Activated CD8-positive, alpha-beta T cell treated with anti-CD3 and anti-CD28 coated beads, Interleukin-2, amount 10 ng/mL, durations not matched to agents 7 days and 5 days (primary cell): ENCODE measurements at places on chromosomes 7 and 10.

- DNase-seq = no peak
These were observed 1355.5 kb upstream of the LRRTM3 start for GRCh38 chr10:65570143-65571010.

DNA sequence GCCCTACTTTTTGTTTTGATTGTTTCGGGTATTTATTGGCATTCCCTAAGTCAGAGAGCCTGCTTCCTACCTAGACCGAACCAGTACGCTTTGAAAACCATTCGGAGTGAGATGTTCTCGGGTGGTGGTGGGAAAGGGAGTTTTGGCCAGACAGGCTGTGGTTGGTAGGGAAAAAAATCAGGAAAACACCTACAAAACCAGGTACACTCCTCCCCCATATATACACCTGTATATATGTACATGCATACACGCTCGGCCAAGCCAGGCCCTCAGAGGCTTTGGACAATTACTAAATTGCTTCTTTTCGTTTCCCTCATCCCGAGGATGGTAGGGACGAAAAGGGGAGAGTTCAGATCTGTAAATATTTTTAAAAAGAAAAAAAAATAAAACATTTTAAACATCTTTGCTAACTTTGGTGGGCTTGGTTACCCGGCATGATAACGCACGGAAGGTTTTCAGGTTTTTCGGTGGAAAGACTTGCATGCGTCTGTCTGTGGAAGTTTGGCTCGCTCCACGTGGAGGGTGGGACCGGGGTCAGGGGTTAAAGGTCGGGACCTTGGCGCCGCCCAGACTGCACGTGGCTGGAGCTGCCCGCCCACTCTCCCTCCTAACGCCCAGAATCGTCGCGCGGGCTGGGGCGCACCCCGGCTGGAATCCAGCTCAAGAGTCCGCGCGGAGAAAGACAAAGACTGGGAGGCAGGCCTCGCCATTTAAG, 2.5 kb downstream of the HMX2 start:
- DNase-seq = no peak

GRCh38 chr10:90857635-90858460, at the start of gene HTR7:
HTR7 (minus strand) TSS chr10:90858039; CDS start chr10:90857671, 368 bp downstream.
- DNase-seq = peak; percentile 55

DNA sequence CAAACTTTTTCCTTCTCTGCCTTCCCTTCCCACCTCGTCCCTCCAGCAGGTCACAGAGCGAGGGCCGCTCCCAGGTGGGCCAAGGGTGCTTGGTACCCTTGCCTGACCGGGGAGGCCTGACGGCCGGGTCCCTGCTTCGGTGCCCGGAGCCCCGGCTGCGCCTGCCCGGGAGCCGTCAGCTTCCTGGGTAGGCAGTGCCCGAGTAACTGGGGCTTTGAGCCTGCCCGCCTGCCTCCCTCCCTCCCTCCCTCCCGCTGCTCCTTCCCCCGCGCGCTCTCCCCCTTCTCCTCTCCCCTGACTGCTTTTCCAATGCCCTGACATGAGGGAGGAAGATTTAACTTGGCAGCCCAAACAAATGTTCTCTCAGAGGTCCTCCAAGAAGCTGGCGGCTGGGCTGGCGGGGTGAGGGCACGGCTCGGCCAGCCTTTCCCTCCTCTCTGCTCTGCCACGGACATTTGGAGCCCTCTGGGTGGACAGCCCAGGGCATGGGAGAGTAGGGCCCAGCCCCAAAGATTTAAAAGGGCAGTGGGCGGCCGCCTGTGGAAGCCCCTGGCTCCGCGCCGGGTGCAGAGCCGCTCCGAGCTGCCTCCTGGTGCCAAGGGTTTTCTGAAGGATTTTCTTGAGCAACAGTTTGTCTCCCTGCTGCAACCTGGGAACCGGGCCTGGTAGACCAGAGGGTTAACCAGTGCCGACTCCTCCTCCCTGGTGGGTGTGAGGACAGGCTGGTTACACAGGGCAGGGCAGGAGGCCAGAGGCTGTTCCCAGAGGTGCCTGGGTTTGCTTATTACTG, 2.0 kb downstream of the ZMIZ1 start:
- DNase-seq = no peak

DNA sequence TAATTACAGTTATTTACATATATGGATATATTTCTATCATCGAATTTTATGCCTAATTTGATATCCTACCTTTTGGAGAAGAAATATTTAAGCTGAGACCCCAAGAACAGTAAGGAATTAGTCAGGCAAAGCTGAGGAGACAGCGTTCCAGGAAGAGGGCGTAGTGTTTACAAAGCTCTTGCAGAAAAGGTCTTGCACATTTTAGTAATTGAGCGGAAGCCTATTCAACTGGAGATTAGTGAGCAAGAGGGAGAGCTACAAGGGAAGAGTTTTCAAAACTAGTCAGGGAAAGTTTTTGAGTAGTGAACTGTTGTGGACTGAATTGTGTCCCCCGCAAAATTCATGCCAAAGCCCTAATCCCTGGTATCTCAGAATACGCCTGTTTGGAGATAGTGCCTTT, 26.5 kb upstream of the POU6F2 start:
- no peak for DNase-seq

DNA sequence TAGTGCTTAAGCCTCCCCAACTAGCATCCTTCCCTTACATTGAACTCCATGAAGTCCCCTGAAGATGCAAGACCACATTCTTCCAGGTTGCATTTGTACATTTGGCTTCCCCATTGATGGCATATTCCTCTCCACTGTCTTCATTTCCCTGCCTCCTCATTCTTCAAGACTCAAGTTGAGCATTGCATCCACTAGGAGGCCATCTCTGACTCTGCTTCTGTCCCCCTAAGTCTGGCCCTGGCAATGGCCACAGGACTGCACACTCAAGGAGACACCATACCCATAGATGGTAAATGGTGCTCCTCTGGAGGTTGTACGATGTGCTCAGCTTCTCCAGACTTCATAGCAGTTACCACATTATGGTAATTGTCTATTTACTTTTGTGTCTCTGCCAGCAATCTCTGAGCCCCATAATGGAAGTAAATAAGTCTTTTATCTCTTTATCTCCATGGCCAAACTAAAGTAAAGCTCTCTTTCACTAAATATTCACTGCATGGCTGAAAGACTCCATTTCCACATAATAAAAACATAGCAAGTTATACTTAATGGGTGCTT, 112.6 kb downstream of the PTPRZ1 start:
- no peak for DNase-seq

GRCh38 chr7:133704453-133704852, 422.7 kb upstream of the LRGUK start:
- DNase-seq = no peak

DNA sequence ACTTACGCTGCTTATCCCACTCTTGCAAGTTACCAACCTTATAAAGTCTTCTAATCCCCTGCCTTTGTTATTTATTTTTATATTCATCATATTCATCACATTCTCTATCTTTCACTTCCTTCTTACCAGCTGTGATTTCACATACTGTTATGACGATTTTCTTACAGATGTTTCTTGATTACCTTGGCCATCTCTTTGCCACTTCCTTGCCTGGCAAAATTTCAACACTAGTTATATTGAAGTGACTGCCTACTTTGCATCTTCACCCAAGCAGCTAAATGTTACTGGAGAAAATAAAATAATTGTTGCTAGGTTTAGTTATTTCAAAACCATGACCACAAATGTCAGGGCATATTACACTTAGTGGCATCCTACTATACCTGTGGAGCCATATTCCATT, 8.8 kb upstream of the STEAP4 start:
- no peak for DNase-seq

DNA sequence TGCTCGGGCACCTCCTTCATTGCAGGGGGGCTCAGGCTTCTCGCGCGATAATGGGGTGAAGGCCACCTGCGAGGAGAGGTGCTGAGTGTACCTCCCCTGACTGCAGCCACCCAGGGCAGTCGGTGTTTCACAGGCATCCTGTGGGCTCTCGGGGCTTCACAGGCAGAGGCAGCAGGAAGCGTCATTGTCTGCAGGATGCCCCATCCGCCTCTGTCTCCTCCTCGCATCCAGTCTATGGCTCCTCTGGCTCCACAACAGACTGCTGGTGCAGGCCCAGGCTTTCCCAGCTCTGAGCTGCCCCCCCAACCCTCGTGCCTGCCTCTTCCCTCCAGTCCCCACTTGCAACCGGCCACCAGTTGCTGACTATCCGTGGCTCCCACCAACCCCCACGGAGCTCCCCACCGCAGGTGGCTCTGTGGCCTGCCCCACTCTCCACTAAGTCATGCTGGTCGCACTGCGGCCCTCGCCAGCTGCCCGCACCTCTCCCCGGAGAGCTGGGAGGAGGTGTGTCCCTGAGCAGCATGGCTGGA, 36.5 kb downstream of the CAMK2B start:
- no peak for DNase-seq

GRCh38 chr7:24403557-24403956, 119.6 kb downstream of the NPY start:
- DNase-seq = no peak

DNA sequence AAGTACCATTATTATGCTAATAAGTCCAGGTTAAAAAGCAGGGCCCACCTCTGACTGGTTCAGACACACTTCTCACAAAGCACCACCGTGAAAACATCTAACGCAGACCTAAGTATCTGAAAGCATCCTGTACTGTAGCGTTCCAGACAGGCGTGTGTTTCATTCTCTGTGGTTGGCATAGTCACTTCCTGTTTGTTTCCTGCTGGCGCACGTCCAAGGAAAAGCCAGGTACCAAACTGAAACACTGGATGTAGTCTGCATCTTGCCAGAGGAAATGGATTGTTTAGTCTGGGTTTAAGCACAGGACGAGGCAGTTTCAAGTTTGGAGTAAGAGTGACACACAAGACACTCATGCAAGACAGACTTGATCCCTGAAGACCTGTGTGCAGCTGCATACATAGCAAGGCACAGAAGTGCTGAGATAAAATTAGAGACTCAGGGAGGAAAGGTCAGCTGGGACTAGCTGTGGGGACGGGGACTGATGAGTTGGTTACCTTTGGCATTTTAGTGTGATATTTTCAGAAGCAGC, 23.3 kb downstream of the BPGM start:
- peak; percentile 58 for DNase-seq

GRCh38 chr7:29894256-29894655, 87.9 kb downstream of the WIPF3 start:
- no peak for DNase-seq

DNA sequence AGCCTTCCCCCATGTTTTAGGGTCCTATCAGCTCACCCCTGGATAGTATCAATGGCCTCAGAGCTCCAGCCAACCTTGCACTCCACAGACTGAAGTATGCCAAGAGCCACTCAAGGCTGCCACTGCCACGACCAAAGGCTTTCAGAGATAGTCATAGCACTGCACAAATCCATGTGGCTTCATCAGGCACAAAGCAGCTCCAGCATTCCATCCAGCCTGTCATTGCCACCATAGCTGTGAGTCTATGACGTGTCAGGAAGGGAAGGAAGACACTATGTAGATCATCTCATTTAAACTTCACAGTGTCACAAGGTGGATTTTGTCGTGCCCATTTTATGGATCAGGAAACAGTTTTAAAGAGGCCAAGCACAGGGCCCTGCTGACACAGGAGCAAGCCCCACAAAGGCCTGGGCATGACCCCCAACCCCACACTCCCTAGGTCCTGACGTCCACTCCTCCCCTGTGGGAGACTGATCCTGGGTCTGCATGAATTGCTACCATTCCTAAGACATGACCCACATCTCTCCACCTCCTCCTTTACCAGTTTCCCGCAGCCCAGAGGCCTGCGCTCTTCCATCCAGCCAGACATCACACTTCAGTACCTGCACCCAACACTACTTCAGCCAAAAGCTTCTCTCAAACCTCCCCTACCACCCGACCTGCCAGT, 119.4 kb downstream of the DIP2C start:
- no peak for DNase-seq

DNA sequence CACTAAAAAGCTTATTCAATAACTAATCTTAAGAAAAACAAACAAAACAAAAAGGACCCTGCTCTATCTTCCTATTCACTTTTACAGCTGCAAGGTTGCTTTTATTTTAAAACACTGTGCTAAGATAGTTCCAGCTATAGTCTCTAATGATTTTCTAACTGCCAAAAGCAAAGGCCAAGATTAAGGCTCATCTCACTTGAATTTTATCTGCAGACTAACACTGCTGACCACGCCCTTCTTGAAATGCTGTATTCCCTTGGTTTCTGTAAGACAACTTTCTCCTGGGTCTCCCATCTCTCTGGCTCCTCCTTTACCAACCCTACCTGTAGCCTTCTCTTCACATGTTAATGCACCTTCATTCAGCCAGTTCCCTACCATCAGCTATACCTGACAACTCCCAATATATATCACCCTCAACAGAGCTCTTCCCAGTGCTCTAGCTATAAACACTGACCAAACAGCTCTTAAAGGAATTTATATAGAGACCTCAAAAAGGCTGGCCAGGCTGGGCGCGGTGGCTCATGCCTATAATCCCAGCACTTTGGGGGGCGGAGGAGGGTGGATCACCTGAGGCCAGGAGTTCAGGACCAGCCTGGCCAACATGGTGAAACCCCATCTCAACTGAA, 11.7 kb downstream of the SRPK2 start:
- no peak for DNase-seq

- DNase-seq = no peak
These were observed 87.2 kb downstream of the NRF1 start for GRCh38 chr7:129698516-129699418.

DNA sequence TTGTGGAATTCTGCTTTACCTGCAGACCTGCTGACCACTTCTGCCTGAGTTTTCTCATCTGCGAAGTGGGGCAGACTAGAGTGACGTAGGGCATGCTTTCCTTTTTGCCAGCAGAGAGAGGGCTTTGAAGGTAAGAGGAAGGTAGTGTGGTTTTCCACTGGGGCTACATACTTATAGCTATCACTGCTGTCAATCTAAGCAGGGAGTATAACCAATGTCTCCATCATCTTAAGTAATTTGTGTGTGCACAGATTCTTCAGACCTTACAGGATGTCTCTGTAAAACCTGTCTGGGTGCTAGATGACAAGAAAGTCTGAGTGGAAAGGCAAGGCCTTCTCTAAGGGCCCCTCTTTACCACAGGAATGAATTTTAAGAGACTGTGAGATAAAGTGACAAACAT, 106.8 kb downstream of the RBM20 start:
- no peak for DNase-seq

DNA sequence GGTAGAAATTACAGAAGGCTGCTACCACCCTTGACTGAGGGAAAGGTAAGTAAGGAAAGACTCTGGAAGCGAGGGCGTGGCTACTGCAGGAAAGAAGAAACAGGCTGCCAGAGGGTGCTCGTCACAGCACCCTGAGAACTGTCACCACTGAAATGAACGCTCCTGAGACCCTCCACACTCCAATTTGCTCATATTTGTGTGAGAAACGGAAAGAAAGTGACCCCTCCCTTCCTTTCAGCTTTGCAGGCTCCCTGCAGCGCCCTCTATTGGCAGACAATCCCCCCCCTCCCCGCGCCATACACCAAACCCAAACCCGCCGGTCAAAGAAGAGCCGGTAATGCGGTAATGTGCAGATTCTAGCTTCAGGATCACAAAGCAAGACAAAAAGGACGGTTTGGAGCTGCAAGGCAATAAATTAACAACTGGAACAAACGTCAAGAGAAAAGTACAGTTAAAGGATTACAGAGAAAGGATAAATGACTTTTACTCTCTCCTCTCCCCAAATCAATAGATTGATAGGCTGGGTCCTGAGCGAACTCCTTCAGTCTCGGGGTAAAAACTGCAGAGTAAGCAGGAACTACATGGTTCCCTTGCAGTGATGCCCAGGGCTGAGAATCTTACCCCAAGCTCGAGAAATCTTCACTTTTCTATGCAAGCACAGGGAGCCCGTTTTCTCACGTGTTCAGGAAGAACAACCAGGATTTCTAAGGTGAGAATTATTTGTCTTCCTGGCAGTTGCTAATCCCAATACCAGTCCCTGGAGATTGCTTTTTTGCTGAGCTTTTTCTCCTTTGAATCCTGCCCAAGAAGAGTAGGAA, 47.6 kb downstream of the STEAP1B start:
- peak; percentile 63 for DNase-seq

GRCh38 chr10:61063901-61064300, 119.9 kb upstream of the RHOBTB1 start:
- no peak for DNase-seq

GRCh38 chr10:102674566-102674965, 30.3 kb downstream of the TRIM8 start:
- DNase-seq = peak; percentile 44
